Hematopoietic multipotent progenitor cell treated with erythropoietin and hydrocortisone succinate and interleukin-3 and kit ligand, for 17 days (in vitro differentiated cells): ENCODE measurements at places on chromosomes 16 and 17.

DNA sequence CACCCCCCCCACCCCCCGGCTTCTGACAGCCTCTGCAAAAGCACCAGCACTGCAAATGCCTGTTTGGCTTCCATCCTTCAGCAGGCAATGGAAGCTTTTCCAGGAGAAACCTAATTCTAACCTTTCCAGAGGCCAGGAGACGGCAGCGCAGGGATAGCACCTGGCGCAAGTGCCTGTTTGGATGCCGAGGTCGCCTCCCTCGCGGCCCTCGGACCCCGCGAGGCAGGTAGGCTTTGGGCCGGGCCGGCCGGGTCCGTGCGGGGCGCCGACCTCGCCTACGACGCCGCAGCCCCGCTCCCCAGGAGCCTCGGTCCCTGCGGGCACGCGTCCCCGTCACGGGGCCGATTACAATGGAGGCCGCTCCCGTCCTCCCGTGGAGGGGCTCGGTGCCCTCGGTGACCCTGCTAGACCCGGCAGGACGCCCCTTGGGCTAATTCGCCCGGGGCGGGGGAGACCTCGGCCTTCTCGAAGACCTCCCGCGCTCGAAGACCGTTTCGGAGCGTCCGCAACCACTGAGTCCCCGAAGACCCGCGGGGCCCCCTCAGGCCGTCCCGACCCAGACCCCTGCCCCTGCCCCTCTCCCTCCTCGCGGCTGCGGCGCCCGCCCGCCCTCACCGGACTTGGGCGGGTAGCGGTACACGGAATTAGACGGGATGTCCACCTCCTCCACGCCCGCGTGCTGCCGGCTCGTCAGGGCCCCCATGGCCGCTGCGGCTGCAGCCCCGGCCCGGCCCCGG, 587 bp downstream of the RNF157 start:
- no peak for DNase-seq

DNA sequence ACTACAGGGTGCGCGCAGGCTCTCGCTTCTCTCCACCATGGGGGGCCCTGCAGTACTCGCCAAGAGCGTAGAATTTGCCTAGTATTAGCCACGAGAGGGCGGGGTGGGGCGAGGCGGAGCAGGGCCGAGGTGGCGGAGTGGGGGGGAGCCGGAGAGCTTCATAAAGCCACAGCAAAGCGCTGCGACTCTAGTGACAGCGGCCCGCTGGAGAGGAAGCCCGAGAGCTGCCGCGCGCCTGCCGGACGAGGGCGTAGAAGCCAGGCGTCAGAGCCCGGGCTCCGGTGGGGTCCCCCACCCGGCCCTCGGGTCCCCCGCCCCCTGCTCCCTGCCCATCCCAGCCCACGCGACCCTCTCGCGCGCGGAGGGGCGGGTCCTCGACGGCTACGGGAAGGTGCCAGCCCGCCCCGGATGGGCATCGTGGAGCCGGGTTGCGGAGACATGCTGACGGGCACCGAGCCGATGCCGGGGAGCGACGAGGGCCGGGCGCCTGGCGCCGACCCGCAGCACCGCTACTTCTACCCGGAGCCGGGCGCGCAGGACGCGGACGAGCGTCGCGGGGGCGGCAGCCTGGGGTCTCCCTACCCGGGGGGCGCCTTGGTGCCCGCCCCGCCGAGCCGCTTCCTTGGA, at the start of gene TBX21:
TBX21 (plus strand) TSS at position 190 of the 627 bp plus-strand sequence; CDS start at position 409, 219 bp downstream.
- DNase-seq, result no peak

GRCh38 chr16:24980077-24980793, 34.9 kb downstream of the ARHGAP17 start:
- no peak for DNase-seq

- peak; percentile 97 for DNase-seq
These were observed 4.2 kb downstream of the ARMC7 start for GRCh38 chr17:75113798-75114551.

- DNase-seq, result no peak
These were observed 32.2 kb downstream of the TEKT3 start for GRCh38 chr17:15309236-15309635.

DNA sequence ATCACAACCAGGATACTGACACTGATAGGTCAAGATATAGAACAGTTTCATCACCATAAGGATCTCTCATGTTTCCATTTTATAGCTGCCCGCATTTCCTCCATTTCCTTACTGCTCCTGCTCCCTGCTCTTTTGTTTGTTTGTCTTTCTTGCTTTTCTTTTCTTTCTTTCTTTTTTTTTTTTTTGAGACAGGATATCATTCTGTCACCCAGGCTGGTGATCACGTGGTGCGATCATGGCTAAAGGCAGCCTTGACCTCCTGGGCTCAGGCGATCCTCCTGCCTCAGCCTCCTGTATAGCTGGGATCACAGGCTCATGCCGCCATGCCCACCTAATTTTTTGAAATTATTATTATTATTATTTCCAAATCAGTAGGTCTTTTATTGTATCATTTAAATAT, 31.7 kb downstream of the PRAC1 start:
- DNase-seq, result no peak

- DNase-seq, result no peak
These were observed 85.7 kb downstream of the NOG start for GRCh38 chr17:56679115-56679776.

DNA sequence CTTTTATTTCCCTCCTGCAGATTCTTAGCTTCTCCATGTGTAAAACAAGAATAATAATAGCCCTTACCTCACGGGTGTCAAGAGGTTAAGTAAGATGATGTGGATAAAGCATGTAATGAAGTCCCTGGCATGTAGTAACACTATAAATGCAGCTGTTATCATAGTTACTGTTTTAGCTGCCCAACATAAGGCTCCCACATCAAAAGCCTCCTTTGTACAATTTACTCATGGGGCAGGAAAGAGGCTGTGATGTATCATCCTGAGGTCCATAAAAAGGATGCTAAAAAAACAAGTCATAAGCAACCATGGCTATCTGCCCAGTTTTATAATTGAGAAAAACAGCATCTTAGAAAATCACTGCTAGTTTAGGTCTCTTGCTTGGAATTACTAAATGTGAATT, 339.7 kb downstream of the CA10 start:
- no peak for DNase-seq

GRCh38 chr17:4310354-4311060, 46.7 kb upstream of the ANKFY1 start:
- DNase-seq, result no peak

GRCh38 chr16:57815987-57816745, 13.9 kb upstream of the KIFC3 start:
- no peak for DNase-seq

DNA sequence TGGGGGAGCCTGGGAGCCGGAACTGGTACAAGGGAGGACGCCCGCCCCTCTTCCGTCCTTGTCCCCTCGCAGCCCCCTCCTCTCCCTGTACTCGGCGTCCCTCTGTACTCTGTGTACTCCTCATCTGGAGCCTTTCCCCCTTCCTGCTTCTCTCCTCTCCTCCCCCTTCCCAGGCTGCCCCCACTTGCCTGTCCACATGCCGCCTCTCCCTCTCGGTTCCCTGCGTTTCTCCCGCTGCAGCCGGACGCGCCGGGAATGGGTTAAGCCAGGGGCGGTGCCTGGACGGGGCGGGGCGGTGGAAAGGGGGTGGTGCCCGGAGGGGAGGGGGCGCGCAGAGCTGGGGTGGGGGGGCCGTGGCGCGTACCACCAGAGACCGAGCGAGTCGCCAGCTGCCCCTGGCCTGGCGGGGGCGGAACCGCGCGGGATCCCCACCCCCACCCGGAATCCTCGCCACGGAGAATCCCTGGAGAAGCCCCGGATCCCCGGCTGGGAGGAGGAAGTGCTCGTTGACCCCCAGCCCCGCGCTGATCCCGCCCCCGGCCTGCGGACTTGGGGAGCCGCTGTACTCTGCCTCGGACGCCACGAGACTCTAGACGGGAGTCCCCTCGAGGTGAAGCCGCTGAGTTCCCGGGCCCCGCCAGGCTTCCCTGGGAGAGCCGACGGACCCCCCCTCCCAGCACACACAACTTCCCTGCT, 22.6 kb downstream of the GJD3 start:
- no peak for DNase-seq

DNA sequence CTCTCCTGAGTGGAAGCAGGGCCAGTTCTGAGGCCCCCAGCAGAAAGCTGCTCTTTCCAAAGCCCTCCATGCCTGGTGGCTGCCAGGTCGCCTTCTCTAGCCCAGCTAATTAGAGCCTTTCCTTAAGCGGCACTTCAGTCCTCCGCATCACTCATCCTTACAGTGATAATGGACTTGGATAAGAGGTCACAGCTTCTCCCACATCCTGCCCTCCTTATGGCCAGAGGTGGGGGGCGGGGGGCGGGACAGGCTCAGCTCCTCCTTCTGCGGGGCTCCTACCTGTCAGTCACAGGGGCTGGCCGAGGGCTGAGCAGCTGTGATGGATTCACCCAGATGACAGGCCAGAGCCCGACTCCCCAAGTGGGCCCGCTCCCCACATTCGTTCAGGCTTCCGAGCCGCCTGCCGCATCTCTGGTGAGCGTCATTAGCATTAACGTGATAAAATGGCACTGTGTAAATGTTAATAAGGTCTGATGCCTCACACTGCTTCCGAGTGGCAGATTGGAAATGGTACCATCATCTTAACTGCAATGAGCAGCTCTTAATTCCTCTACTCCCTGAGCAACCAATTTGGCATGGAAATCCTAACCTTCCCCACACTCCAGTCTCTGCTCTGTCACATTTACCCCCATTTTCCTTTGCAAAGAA, 41.3 kb downstream of the GRIN2C start:
- no peak for DNase-seq

DNA sequence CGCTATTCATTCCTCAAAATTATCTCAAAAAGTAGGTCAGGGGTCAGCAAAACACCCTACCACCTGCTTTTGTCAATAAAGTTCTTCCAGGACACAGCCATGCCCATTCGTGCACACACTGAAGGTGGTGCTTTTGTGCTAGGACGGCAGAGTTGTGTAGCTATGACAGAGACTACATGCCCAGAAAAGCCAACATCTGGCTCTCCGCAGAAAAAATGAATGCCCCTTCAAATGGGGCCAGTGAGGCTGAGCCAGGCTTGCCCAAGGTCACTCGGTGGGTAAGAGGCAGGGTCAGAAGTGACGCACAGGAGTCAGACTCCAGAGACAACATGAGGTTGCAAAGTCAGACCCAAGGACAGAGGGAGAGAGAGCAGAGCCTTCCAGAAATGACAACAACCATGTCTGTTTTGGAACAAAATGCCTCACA, 200.1 kb downstream of the XYLT1 start:
- DNase-seq, result no peak

DNA sequence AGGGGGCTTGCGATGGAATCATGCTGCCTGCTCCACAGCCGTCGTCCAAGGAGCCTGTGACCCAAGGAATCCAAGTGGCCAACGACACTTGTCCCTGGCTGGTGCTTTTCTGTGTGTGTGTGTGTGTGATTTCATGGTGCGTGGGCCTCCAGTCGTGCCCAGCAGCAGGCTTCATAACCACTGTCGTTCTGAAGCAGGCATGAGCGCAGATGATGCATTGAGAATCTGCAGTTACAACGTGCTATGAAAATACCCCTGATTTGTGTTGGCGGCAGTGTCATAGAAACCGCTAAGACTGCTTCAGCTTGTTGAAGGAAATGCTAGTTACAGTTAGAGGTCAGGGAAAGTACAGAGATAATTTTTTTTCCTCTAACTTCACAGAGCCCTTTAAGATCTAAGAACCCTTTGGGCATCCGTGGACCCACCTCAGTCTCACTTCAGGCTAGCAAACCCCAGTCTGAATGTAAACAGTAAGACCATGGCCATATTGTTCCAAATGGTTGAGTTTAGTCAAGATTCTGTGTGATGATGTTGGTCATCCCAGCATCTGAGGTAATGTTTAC, 15.6 kb downstream of the C16orf90 start:
- DNase-seq, result no peak

- no peak for DNase-seq
These were observed 13.2 kb upstream of the AATK start for GRCh38 chr17:81179220-81179619.

DNA sequence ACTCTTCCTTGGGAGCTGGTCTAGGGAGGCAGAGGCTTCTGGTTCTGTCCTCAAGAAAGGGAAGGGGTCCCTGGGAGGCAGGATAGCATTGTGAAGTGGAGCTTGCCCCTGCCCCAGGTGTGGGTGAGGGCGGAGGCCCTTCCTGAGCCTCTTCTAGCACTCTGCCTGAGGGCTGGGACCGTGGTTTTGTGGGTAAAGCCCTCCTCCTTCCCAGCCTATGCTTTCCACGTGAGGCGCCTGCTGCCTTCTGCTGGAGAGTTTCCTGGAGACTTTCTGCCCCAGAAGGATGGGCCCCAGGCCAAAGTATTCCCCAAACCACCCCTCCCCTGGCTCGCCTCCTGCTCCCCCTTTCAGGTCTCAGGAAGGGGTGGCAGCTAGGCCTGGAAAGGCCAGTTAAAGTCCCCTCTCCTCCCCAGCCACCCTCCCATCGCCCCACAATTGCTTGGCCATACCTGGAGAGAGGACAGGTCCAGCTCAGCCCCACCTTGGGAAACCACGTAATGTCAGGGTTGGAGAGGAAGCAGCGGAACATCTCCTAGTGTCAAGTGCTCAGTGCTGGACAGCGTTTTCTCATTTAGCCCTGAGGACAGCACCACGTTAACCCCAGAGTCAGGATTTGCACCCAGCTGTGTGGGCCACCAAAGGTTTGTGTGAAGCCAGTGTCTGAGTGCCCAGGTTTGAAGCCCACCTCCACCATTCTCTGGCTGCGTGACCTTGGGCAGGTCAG, 5.6 kb downstream of the SBK1 start:
- no peak for DNase-seq

DNA sequence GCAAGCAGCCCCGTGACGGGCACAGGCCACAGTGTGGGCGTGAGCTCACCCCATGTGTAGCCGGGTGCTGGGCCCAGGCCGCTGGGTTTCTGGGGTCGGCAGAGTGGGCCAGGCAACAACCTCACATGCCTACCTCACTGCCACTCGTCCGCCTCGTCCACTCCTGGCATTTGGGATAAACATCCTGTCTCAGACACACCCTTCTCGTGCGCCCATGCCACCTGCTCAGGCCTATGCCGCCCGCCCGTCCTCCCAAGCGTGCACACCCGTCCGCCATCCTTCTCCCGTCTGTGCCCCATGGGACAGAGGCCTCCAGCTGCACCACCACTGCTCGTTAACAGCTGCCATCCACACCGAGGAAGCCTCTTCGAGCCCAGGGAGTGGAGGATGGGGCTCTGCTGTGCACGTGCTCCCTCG, 64.3 kb downstream of the KLHDC4 start:
- DNase-seq, result no peak

DNA sequence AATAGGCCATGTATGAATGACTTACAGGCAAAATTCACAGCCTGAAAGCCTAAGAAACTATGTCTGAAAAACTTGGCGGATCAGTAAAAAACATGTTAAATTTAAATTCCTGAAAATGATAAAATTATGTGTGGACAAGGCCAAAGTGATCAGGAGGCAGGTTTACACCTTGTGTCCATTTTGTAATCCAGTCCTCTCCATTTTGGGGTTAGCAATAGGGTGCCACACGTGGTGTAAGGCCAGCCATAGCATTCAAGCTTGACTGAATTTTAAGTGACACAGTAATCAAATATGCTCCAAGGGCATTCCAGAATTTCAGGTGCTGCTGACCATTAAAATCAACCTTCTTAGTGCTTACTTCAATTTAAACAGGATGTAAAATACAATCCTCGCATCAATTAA, 2.7 kb downstream of the RNF43 start:
- no peak for DNase-seq

- DNase-seq, result no peak
These were observed 152.9 kb upstream of the ANKFN1 start for GRCh38 chr17:56000411-56000810.

GRCh38 chr16:895371-895770, 75.4 kb downstream of the LMF1 start:
- no peak for DNase-seq
